ENCODE measurements at places on chromosomes 12 and 14.

DNA sequence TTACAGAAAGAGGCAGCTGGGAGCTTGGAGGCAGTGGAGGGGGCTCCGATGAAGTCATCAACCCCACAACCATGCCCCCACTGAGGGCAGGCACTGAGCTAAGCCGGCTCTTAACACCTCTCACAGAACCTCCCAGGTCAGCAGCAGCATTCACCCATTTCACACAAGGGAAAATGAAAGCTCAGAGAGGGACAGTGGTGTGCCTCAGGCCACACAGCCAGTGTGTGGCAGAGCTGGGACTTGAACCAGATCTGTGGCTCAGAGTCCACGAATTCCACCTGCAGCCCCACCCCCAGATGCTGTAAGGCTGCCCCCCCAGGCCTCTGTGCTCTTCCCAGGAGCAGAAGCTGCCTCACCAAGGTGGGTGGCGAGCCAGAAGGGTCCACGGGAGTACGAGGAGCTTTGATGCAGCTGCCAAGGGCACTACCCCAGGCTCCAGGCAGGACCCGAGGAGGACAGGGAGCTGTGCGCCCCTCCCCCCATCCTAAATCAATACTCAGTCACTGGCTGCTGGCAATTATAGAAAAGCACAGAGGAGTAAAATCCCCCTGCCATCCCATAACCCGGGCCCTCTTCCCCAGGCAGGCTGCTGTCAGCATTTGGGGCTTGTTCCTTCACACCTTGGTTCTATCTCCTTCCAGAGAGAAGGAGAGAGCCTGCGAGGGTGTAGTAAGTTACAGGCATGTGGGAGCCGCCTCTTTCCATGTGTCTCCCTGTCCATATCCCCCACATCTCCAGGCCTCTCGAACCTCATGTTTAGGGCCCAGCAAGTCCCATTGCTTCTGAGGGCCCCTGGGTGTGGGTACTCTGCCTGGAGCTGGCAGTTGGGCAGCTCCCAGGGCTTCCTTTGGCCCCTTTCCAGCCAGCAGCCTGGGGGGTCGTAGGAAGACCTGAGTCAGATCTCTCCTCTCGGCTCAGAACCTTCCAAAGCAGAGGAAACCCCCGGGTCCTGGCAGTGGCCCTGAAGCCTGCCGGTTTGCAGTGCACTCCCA lies 47.6 kb downstream of the FAM222A start:
- DNase-seq: no peak

DNA sequence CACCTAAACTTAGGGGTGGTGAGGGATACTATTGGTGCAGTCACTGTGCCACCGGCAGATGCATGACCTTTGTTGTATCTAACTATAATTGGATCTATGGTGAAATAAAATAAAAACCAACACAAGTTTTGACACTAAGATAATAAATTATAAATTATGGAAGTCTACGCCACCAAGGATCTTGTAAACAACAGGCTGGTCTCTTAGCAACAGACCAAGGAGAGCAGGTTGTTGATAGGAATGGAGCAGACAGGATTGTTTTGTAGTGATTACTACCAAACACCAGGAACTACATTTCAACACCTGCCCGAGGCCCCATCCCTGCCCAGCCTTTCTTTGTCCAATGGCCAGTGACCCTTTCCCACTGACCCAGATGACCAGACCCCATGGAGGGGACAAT lies 1178.0 kb downstream of the VRK1 start:
- no peak for DNase-seq

DNA sequence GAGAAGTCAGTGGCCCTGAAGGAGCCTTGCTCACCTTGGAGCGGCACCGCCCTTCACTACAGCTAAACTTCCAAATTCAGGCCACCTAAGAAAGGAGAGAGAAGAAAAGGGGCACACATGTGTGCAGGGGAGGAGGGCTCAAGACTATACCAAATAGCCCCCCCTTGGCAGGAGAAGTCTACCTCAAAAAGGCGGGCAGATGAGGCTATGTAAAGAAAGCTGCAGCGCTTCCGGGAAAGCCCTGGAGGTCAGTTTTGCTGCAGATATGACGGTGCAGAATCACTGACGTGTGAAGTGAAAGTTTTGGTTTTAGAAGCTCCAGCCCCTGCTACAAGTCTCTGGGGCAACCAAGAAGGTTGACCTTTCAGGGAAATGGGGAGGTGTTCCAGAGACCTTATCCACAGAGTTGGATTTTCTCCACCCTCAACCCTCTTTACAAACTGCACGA lies 48.2 kb upstream of the PNMA1 start:
- no peak for DNase-seq

DNA sequence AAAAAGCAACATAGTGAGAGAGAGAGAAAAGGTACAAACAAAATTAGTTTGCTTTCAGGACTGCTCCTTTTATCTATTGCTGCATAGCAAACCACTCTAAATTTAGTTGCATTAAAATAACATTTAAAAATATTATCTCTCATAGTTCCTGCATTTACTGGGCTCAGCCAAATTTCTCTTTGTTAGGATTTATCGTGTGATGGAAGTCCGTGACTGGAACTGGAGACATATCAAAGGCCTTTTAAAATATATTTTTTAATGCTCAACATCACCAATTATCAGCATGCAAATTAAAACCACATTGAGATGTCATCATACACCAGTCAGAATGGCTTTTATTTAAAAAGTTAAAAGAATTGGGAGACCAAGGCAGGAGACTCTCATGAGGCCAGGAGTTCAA lies 107.6 kb upstream of the SYT1 start:
- DNase-seq: no peak

Measured in epithelial cell of esophagus (primary cell).